ENCODE measurements at places on chromosomes 2 and 18.

- no peak for DNase-seq
Observed at GRCh38 chr2:52597346-52597745, 1170.3 kb upstream of the CHAC2 start.

DNA sequence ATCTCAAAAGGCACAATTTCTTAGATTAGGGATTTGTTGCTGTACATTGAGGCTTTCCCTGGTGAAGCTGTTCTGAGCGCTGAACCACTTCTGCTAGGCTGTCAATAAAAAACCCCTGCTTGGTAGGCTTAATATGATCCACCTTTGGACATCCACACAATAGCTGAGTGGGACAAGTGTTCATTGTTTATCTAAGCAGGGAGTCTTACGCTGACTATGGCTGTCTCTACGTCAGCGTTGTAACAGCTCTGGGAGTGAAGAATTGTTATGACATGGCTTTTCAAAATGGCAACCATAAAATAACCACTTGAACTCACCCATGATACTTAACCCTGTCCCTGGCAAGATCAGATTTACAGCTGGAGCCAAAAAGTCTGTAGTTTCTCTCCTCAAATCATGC lies 111.5 kb upstream of the SULT1C3 start:
- no peak for DNase-seq

GRCh38 chr2:205566606-205567168 lies 115.6 kb upstream of the NRP2 start:
- no peak for DNase-seq

DNA sequence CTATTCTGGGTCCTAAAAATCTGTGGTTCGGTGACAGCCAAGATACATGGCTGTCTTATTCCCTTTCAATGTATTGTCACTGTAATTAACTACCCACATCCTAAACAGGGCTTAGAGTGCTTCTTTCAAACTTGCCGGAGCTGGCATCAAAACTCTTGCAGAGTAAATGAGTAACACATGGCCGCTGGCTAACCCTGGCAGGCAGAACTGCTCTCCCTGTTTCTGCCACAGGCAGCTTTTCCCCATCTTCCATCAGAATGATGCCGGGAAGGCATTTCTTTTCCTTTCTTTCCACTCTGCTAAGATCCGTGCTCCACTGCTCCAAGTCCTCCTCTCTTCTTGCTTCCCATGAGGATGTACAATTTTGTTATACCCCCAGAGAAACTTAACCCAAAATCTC lies 54.8 kb upstream of the PTPRM start:
- DNase-seq = peak; percentile 2

GRCh38 chr2:154403242-154403790 lies 295.2 kb upstream of the KCNJ3 start:
- DNase-seq = no peak

DNA sequence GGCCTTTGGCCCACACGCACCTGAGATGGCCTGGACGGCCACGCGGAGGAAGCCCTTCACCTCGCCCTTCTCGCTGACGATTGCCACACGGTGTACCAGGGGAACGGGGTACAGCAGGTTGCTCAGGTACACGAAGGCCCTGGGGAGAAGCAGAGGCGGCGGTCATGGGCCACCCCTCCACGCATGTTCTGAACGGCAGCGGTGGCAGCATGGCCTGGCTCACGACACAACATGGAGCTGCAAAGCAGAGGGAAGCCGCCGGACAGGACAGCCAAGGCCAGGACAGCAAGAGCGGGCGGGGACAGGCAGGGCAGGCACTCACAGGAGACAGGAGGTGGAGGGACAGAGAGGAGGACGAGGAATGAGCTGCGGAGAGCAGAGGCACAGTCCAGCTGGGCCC lies 58.7 kb downstream of the AQP12A start:
- DNase-seq = no peak

DNA sequence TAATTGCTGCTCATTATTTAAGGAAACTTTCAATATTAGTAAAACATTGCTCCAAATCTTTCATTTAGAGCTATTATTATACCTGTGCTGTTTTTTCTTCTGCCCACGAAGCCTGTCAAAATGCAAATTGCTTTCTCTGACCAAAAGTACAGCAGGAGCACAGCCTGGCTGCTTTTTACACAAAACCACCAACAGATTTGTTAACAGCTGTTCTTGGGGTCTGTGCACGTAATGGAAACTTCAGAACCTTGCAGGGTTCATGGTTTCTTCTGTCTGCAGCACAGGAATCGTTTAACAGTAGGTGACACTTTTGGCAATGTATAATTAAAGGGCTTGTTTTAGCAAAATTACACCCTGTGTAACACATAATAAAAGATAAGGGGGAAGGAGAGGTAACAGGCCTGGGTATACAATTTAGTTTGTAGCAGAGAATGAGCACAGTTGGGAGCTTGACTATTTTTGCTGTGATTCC lies 447.3 kb downstream of the KCNJ3 start:
- DNase-seq = no peak

DNA sequence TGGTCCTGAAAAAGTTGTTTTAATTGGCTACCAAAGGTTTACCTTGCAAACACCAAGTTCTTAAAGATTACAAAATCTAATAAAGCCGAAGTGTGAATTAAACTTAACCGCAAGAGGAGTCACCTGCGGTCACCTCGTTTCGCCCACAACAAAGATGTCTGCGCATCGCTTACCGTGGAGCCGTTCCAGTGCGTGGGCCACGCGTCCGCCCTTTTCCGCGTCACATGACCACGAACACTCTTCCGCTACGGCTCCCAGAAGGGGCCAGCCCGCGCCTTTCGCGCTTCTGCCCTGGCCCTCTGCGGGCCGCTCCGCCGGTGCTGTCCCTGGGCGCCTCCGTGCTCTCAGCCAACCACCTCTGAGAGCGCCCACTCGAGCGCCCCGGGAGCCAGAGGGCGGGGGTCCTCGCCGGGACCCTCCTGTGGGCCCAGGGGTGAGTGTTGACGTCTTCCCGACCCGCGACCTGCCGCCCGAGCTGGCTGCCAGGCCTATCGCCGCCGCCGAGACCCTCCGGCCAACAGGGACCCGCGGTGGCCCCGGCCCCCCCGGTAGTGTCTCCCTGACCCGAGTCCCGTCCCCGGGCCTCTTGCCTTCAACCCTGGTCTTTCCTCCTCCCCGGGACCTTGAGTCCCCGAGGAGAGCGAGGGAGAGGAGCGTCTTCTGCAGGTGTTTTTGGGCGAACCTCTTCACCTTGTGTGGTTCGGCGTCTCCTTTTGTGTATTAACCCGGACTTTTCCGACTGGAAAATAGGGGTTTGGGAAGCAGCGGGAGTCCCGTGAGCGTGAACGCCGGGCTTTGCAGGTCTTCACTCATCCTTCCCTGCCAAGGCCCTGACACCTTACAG lies at the start of gene MFF:
TSS of gene MFF (plus strand) at position 257 of the 844 bp plus-strand sequence. CDS start 5,415 bp downstream, outside the sequence.
- peak; percentile 63 for DNase-seq

DNA sequence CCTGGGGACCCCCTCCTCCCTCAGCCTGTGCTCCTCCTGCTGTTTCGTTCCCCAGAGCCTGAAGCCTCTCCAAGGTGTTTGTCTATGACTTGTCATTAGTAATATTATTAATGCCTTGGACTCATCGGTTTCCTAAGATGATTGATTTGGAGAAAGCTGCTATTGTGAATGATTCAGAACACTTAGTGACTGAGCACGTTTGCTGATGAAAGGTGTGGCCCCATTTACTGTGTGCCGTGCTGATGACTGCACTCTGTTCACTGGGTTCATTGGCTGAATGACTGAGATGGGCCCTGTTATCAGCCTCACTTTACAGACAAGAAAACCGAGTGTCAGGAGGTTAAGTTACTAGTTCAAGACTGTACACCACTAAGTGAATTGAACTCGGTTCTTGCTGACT lies 111.4 kb downstream of the SPP2 start:
- no peak for DNase-seq

- no peak for DNase-seq
Observed at GRCh38 chr2:72263043-72263775, 115.5 kb upstream of the CYP26B1 start.

DNA sequence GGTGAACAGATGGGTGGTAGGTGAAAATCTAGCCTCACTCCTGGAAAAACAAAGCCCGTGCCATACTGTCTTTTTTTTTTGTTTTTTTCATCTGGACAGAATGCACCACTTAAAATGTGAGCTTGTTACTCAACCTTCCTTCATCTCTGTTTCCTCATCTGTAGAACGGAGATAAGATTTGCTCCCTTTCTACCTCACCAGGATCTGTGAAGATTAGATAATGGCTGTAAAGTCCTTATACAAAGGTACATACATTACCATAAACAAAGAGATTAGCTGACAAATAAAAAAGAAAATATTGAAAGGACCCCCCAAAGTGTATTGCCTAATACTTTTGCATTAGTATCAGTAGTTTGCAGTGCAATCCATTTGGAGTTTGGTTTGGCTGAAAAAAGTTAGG lies 75.4 kb upstream of the ZEB2 start:
- no peak for DNase-seq

GRCh38 chr2:29443627-29444026 lies 328.4 kb downstream of the CLIP4 start:
- DNase-seq = no peak

DNA sequence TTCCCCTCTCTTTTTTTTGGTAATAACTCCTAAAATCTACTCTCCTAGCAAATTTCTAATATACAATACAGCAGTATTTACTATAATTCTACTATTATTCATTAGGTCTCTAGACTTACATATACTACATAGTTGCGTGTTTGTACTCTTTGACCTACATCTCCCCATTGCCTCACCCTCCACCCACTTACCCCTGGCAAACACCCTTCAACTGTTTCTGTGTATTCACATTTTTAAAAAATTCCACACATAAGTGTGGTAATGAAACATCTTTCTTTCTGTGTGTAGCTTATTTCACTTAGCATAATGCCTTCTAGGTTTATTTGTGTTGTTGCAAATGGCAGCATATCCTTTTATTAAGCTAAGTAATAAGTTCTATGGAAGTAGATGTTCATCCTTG lies 336.0 kb downstream of the CCDC85A start:
- no peak for DNase-seq

DNA sequence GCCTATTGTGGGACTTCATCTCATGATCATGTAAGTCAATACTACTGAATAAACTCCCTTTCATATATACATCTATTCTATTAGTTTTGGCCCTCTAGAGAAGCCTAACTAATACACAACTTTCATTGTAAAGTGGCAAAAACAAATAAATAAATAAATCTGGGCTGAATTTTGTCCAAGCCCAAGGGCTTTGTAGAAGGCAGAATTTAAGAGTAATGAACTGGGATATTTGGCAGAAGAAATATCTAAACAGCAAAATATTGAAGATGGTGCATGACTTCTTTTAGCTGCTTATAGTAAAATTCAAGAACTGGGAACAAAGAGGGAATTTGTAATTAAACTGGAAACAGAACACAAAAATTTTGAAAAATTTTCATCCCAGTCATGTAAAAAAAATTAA lies 246.7 kb upstream of the GULP1 start:
- no peak for DNase-seq

GRCh38 chr2:98896416-98896815 lies 39.6 kb downstream of the CRACDL start:
- no peak for DNase-seq

Measured in AG09309 (cell line).